ENCODE measurements at places on chromosomes 16 and 17.

DNA sequence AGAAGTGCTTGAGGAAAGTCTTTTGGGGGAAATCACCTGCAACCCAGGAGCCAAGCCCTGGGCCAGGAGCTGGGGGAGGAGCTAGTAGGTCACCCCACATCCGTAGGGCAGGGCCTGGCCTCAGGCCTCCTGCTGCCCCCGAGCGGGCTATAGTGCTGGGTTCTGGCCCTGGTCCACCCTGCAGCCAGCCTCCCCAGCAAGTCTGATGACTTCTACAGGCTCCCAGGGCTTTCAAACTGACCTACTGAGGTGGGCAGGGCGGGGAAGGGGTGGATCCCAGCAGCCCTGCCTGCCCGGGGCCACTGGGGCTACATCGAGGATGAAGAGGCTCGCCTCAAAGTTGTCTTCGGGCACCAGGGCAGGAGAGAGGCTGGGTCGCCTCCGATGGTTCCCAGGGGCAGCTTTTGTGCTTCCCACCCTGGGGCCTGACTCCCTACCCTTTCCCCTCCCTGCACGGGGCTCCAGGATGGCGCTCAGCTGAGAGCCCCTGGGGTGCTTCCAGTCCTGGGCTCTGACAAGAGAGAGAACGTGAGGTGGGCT is 5.0 kb downstream of the CENPX start:
- peaks cover 34% of the 10 kb centered on the region for H3K4me1 ChIP-seq
- DNase-seq, result no peak
- no peaks in the 10 kb centered on the region for H3K27me3 ChIP-seq

DNA sequence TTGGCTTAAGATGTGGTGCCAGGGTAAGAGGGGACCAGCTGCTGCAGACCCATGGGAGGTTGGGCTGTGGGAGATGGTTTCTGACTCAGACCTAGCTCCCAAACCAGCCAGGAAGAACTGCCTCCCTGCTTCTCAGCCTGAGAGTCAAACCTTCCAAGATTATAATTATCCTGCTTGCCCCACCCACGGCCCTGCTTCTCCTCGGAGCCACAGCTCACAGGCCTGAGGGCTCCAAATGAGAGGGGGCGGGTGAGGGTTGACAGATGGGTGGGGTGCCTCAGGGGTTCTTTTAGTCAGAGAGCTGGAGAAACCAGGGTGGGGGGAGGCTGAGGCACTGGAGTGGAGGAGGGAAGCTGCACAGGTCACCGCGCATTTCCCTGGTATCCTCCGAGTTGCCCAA is 28.7 kb upstream of the GRIN2A start:
- H3K4me3 ChIP-seq, result no peak overlapping the region
- H3K27me3 ChIP-seq, result no peaks in the 10 kb centered on the region

GRCh38 chr16:72434159-72434558 is 262.2 kb upstream of the PMFBP1 start:
- H3K27me3 ChIP-seq, result no peaks in the 10 kb centered on the region
- no peak overlapping the region for H3K4me3 ChIP-seq
- no peaks in the 10 kb centered on the region for H3K36me3 ChIP-seq
- H3K27ac ChIP-seq, result no peak overlapping the region

- H3K36me3 ChIP-seq, result no peaks in the 10 kb centered on the region
- peaks cover 2% of the 10 kb centered on the region for H3K4me1 ChIP-seq
- H3K27me3 ChIP-seq, result no peaks in the 10 kb centered on the region
- DNase-seq, result no peak
- no peak overlapping the region for H3K27ac ChIP-seq
These were observed 7.5 kb downstream of the NATD1 start for GRCh38 chr17:21245639-21246084.
